Stimulated activated CD8-positive, alpha-beta memory T cell treated with anti-CD3 and anti-CD28 coated beads, Interleukin-12 subunit alpha, Interleukin-12 subunit beta, amount 100 ng/mL, for 1 hour (primary cell): ENCODE measurements at places on chromosomes 1 and 21.

- no peak for DNase-seq
Observed at GRCh38 chr1:147209825-147210821, 15.0 kb downstream of the FMO5 start.

DNA sequence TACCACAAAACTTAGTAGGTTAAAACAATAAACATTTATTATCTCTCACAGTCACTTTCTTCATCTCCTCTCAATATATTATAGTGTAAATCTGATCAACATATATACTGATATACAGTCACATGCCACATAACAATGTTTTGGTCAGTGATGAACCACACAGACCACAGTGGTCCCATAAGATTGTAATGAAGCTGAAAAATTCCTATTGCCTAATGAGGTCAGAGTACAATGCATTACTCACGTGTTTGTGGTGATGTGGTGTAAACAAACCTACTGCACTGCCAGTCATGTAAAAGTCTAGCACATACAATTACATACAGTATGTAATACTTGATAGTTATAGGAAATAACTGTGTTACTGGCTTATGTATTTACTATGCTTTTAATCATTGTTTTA, 30.1 kb downstream of the OLFML3 start:
- no peak for DNase-seq

DNA sequence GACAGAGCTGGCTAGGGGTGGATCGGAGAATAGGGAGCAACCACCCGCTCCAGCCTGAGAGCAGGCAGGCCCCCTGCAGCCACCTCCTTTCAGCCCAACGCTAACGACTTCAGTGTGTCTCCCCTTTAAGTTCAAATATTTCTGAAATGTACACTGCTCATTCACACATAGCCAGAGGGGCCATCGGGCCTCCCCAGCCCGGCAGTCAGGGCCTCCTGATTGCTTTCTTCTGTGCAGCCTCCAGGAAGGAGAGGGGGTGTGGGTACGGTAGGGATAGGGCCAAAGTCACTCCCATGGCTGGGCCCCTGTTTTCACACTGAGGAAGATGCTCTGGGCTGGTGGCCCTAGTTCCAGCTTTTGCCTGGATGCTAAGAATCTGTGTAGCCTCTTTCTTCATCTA, 64.8 kb downstream of the EPHB2 start:
- no peak for DNase-seq

GRCh38 chr1:9825093-9826074, 1.6 kb upstream of the CLSTN1 start:
- DNase-seq = no peak

DNA sequence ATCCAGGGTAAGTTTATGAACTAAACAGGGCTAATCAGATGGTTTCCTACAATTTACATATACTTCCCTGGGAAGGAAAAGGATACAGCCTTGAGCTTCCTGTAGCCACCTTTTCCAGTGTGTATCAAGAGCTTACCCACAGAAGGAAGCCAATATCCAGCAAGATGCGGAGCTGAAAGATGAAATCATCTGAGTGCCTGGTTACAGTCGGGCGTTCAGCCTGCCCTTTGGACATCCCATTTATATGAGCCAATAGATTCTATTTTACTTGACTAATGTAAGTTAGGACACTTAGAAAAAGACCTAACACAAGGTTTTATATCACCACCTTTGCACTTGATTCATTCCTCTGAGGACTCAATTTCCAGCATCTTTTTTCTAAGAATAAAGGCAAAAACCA, 108.2 kb downstream of the UCHL5 start:
- no peak for DNase-seq

- no peak for DNase-seq
Observed at GRCh38 chr21:15252431-15252830, 187.6 kb upstream of the NRIP1 start.

DNA sequence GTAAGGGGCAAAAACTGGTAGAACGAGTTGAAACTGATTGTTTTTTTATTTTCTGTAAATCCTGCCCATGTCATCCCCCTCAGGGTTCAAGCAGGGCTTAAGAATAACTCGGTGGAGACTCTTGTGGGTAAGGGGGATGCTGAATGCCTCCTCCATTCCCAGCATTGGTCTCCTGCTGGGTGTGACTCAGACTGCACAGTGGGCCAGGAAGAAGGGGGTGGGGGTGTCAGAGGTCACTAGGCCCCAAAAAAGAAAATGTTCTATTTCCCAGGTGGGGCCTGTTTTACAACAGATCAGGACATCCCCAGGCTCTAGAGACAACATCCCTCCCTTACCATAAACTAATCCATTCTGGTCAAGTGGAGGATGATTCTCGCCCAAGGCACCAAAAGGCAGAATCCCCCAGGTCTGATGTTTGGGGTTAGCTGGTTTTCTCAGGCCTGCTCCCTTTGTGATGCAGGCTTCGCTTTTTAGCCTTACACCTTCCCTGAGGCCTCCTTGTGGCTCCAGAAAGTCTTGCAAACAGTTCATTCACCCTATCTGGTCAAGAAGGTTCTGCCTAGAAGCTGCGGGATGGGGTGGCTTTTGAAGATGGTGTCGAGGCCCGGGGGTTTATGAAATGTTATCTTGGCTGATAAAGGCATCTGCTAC, 10.7 kb upstream of the GRHL3 start:
- no peak for DNase-seq

DNA sequence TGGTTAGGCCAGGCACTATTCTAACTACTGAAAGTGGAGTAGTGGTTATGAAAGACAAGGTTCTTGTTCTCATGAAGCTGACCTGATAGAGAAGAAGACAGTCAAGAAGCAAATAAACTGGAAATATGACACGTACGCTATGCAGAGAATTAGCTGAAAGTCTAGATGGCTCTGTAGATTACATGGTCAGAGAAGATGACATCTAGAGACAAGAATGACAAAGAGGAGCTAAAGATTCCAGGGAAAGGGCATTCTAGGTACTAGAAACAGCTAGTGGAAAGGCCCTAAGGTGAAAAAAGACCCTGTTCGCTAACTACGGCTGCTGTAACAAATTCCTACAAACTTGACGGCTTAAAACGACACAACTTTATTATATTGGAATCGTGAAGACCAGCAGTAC, 68.0 kb upstream of the NRIP1 start:
- DNase-seq = no peak

- DNase-seq = no peak
Observed at GRCh38 chr1:59831529-59831928, 16.8 kb downstream of the HOOK1 start.

GRCh38 chr1:232627645-232628334, 2.1 kb downstream of the SIPA1L2 start:
- DNase-seq = no peak

DNA sequence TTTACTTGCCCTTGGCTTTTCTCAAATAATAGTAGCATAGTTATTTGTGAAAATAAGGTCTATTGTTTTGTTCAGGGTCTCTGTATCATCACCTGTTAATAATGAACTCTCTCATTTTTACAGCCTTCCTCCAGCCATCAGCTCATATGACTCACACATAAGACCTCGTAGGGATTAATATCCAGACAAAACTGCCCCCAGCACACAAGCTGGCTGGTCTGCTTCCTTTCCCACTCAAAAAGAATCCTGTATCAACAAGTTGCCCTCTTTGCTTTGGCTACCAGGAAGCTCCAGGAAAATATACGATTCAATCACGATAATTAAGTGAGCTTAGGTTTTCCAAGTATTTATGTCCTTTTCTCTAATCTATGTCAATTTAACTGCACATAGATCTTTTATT, 119.2 kb downstream of the DMRTB1 start:
- DNase-seq = no peak

GRCh38 chr1:234602334-234603220, 7.4 kb downstream of the IRF2BP2 start:
- DNase-seq = no peak

DNA sequence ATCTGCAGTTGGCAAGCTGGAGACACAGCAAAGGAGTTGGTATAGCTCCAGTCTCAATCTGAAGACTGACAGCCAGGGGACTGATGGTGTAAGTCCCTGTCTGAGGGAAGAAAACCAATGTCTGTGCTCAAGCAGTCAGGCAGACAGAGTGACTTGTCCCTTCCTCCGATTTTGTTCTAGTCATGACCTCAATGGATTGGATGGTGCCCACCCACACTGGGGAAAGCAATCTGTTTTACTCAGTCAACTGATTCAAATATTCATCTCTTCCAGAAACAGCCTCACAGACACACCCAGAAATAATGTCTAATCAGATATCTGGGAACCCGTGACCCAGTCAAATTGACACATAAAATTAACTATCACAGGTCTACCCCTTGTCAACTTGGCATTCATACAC, 11.9 kb upstream of the MRPL39 start:
- DNase-seq = no peak

GRCh38 chr1:229579059-229579673, 20.7 kb upstream of the ABCB10 start:
- DNase-seq = no peak

DNA sequence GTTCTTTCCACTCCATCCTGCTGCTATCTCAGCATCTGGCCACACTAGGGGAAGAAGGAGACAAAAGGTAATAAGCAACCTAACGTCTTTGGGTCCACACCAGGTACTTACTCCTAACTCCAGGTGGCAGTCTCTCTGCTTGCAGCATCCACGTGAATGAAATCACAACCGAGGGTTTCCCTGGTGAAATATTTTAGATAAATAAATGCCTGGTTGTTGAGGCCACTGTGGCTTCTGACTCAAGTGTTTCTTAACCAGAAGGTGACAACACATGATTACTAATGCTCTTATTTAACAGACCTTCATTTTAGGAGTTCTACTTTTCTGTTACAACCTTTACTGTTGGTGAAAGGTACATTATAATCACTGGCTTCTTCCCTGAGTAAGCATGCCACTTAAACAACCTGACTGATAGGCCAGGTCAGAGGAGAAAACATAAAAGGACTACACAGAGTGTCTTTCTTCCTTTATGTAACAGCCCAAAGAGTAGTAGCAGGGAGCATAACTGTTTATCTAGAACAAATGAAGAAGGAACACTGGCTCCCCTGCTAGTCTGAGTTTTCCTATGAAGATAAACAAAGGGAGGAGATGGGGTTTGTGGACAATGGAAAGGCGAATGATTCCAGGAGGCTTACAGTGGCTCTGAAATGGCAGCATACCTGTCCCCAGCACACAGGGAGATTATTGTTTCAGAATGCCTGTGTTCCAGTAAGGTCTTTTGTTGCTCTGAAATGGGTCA, 59.9 kb downstream of the SYT6 start:
- no peak for DNase-seq

DNA sequence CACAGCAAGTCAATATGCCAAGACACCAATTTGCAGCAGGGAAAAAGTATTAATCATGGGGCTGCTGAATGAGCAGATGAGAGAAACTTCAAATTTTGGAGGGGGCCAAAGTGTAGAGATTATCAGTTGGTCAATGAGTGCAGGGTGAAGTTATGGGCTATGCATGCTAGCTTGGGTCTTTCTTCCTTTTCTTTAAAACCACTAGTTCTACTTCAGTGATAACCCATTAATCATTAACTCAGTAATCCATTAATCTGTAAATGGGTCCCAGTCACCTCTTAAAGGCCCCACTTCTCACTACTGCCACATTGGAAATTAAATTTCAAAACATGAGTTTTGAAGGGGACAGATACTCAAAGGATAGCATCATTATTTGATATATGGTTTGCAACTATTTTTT, 688.6 kb upstream of the ADGRL4 start:
- no peak for DNase-seq

DNA sequence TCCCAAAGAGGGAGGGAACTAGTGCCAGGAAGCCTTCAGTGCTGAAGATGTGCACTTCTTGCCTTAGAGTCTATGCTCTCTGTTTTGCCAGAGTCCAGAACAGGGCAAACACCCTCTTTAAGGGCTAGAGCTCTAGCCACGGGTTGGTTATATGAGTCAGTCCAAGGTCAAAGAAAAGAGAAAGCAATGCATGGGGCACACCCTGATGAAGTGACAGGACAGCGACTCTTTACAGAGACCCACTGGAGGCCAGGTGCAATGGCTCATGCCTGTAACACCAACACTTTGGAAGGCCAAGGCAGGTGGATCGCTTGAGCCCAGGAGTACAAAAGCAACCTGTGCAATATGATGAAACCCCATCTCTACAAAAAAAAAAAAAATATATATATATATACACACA, 86.1 kb downstream of the TGFBR3 start:
- no peak for DNase-seq

DNA sequence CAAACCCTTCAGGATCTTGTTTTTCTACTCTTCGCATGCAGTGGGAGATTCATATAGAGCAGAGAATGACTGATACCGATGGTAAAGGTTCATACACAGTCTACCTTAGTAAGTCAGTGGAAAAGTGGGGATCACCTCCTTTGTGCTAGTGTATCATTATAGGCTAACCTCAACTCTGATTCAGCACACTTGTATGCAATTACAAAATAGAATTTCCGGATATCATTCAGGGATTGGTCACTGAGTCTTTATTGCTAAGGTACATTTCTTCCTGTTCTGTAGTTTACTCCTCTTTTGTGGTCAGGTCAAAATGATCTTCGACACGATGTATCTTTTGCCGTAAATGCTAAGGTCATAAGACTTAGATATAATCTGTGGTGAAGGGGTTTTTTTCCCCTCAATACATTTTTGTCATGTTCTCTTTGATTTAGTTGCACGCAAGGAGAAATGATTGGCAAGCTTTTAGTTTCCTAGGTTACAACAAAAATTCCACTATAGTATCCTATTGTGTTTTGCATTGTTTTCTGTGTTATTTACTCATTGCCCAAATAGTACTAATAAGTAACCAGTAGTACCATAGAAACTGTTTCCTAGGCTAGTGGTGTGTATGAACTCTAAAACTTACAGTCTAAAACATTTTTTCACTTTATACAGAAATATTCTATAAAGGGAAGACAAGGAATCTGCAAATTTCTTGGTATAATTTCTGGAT, 35.7 kb upstream of the PLA2G4A start:
- DNase-seq = no peak

DNA sequence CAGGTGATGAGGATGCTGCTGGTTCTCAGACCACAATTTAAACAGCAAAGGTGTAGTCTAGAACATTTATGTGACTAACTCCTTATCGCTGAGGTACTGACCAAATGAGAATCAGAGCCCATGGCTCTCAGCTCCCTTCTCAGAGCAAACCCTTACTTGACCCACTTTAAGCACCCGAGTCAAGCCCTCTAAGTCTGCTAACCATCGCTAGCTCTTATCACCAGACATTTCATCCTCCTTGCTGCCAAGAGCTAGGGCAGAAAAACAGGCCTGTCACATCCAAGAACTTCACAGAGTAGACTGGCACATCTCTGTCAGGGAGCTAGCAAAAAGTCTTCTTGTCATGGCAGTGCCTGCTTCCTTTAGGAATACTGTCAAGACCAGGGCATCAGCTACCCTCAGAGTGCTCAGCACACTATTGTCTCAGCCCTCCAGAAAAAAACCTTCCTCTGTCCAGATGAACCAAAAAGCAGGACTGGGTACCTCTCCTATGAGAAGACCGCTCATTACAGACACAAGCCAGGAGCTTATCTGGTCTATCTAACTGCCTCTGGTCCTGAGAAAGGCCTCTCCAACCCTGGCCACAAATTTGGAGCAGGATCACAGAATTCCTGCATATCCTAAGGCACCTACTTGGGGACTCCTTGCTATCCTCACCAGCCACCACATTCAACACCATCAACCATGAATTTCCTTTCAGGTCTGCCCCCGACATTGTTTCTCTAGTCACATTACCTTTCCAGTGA, 26.2 kb downstream of the ERI3 start:
- no peak for DNase-seq

GRCh38 chr1:19368964-19369363, 56.8 kb downstream of the SLC66A1 start:
- DNase-seq = no peak
